ENCODE measurements at places on chromosomes 3 and 15. TPM values are rescaled to one million over a fixed set of nuclear protein-coding genes. Genes with fewer than 3 reads are reported as not detected.

DNA sequence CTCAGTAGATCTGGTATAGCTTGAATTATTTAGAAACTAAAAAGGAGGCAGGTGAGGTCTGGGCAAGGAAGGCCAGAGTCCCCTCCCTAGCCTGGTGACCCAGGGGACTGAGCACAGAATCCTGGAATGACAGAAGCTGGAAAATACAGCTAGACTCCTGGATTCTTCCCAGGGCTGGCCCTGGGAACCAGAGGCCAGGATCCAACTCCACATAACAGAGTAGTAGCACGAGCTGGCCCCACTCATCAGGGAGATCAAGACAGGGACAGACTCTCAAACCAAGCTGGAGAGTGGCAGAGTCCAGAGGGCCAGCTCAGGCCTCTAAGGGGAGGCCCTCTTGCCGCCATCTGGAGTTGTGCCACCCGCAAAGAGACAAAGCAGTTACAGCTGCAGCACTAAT, 10.7 kb downstream of the VIPR1 start:
- DNase-seq = no peak

DNA sequence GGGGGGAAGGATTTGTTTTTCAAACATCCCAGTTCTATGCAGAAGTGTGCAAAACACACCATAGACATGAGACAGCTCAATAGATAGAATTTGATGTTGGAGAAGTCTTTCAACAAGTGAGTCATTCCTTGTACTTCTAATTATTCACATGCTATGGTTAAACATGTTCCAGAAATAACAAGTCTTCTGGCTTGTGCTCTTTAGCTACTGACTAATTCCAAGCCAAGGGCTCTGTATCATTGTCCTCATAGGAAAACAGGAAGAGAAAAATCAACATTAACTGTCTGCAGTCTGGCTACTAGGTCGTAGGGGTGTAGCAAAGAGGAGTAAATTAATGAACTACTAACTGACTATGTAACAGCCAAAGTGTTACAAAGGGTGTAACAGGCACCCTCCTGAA, 25.8 kb downstream of the LDHAL6B start:
- DNase-seq = peak; percentile 50

DNA sequence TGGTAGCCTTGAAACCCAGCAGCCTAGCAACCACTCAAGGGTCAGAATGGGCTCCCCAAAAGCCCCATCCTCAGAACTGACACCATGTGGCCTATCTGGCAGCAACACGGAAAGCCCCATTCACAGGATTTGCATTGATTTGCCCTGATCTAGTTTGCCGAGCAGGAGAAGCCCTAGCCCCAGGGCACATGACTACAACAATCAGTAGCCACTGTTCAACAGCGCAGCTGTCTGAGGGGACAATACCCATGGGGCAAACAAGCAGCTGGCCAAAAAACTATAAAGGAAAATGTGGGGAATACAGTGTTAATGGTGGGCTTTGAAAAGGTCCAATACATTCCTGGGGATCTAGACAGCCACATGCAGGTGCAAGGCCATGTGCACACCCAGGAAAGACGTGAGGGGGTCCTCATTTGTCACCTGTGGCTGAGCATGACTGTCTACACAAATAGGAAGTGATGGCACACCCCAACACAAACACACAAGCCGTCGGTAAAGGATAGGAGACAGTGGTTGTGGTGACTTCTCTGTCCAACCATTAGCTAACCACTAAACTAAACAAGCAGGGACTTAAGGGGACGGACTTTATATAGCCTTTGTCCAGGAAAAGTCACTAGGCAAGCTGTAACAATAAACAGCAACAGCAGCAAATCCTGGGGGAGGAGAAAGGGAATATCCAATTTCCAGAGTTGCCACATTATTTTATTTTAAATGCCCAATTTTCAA, 113.7 kb downstream of the LRIG1 start:
- DNase-seq = no peak

GRCh38 chr3:11021611-11022011, 29.1 kb downstream of the SLC6A1 start:
- DNase-seq = no peak

DNA sequence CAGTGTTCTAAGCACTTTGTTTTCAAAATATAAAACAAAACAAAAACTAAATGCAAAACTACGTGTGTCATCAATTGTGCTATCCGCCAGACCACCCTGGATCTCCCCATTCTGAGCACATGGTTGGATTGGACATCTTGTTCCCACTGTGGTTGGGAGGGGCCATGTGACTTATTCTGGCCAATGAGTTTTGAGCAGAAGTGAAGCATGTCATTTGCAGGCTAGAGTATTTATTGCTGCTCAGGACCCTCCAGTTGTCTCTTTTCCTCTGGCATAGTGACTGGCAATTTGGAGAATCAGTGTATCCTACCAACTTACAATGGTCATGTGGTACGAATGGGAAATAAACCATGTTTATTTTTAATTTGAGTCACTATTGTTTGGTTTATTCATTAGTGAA, 70.2 kb upstream of the ST8SIA2 start:
- no peak for DNase-seq

DNA sequence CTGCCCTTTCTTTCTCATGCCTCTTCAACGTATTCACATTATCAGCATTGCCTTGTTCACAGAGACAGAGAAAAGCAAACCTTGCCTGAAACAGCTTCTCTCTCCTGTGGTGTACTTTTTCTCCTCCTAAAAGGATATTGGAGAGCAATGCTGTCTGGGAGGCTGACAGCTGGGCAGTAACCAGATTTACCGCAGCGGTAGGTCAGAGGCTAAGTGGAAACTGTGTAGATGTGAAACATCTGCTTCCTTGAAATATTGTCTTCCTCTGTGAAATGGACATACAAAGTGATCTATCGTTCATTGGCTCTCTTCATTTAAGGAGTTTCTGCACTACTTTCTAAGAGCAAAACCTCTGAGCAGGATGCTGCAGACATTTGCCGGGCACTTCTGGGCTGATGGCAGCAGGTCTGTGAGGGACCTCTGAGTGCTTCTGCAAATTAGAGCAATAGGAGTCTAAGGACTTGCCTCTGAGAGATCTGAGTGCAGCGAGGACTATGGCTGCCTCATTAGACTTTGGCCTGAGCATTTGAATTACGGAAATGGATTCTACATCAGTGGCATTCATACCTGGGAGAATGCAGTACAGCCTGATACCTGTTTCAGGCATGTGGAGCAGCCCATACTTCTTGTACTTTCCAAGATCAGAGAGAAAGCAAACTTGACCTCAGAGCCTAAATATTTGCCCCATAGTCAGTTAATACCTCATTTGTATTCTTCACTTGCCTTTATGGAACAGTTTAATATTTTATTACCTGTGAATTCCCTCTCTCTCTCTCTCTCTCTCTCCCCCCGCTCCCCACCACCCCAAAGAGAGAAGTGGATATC, 260.5 kb upstream of the TPRG1 start:
- no peak for DNase-seq

Gene OIP5
- polyA plus RNA-seq = 15.7 TPM

Gene GALNT15
- polyA plus RNA-seq = not detected

Gene LRTM1
- polyA plus RNA-seq = not detected

Gene CCDC39
- polyA plus RNA-seq = not detected
